ENCODE measurements at places on chromosomes 12 and 14. TPM values are rescaled to one million over a fixed set of nuclear protein-coding genes. Genes with fewer than 3 reads are reported as not detected.

The TOMM20L gene
- polyA plus RNA-seq: not detected

The TSPAN19 gene
- 1.3 TPM for polyA plus RNA-seq

The ACSM4 gene
- not detected for polyA plus RNA-seq

The HCAR2 gene
- not detected for polyA plus RNA-seq

The SOX5 gene
- polyA plus RNA-seq: 0.54 TPM

The AKAP6 gene
- 0.92 TPM for polyA plus RNA-seq

The DDHD1 gene
- polyA plus RNA-seq: 2.1 TPM

The SERPINA9 gene
- polyA plus RNA-seq: not detected

The C12orf54 gene
- polyA plus RNA-seq: not detected

The CIROP gene
- polyA plus RNA-seq: not detected

The CNTN1 gene
- 6.3 TPM for polyA plus RNA-seq

The KLHL33 gene
- polyA plus RNA-seq: 0.24 TPM

The GLI1 gene
- polyA plus RNA-seq: 1.4 TPM

The MRPS35 gene
- polyA plus RNA-seq: 97.8 TPM

The MAGOHB gene
- polyA plus RNA-seq: 31.7 TPM

The PIK3C2G gene
- 4.4 TPM for polyA plus RNA-seq

The ZNF84 gene
- 15.5 TPM for polyA plus RNA-seq

The TROAP gene
- 1.5 TPM for polyA plus RNA-seq

The FIGNL2 gene
- polyA plus RNA-seq: 3.1 TPM

The C3AR1 gene
- polyA plus RNA-seq: 2.9 TPM

The RPL10L gene
- polyA plus RNA-seq: not detected

The TDRD9 gene
- polyA plus RNA-seq: 1.6 TPM

The PLCZ1 gene
- not detected for polyA plus RNA-seq

The OR6S1 gene
- not detected for polyA plus RNA-seq

The PMCH gene
- polyA plus RNA-seq: not detected

The CFAP73 gene
- 0.52 TPM for polyA plus RNA-seq

The GDF3 gene
- 1.6 TPM for polyA plus RNA-seq

The GZMB gene
- 0.86 TPM for polyA plus RNA-seq

The SYCP3 gene
- polyA plus RNA-seq: 0.54 TPM

The ZDHHC22 gene
- polyA plus RNA-seq: not detected

The CPNE6 gene
- polyA plus RNA-seq: 3.4 TPM

The GPRC5A gene
- 6.3 TPM for polyA plus RNA-seq

The FAIM2 gene
- polyA plus RNA-seq: 1.3 TPM

The GPR84 gene
- not detected for polyA plus RNA-seq

The RHEBL1 gene
- polyA plus RNA-seq: 0.52 TPM

The PRR4 gene
- 3.2 TPM for polyA plus RNA-seq

The THAP2 gene
- 5.0 TPM for polyA plus RNA-seq

The TIGAR gene
- 3.6 TPM for polyA plus RNA-seq

The TMEM233 gene
- 1.4 TPM for polyA plus RNA-seq

The SDSL gene
- 116 TPM for polyA plus RNA-seq

The RHOJ gene
- 4.0 TPM for polyA plus RNA-seq

The VPS37B gene
- polyA plus RNA-seq: 21.4 TPM

The CLEC1B gene
- not detected for polyA plus RNA-seq

The CD163 gene
- 22.8 TPM for polyA plus RNA-seq

The TCL1B gene
- not detected for polyA plus RNA-seq

The TMEM179 gene
- 0.67 TPM for polyA plus RNA-seq

The DAO gene
- polyA plus RNA-seq: 50.4 TPM

The CLEC7A gene
- polyA plus RNA-seq: 0.43 TPM

The KRT72 gene
- polyA plus RNA-seq: not detected

The PPP1R1A gene
- polyA plus RNA-seq: 217 TPM

The GARIN6 gene
- polyA plus RNA-seq: not detected

The VWF gene
- 9.6 TPM for polyA plus RNA-seq
